ENCODE measurements at places on chromosomes 7 and 10.

GRCh38 chr7:32255036-32255435 lies 184.8 kb upstream of the PDE1C start:
- DNase-seq, result no peak

- no peak for DNase-seq
Observed at GRCh38 chr10:60044242-60044641, 137.9 kb upstream of the CCDC6 start.

GRCh38 chr10:48895803-48896195 lies 43.8 kb downstream of the LRRC18 start:
- DNase-seq, result no peak

DNA sequence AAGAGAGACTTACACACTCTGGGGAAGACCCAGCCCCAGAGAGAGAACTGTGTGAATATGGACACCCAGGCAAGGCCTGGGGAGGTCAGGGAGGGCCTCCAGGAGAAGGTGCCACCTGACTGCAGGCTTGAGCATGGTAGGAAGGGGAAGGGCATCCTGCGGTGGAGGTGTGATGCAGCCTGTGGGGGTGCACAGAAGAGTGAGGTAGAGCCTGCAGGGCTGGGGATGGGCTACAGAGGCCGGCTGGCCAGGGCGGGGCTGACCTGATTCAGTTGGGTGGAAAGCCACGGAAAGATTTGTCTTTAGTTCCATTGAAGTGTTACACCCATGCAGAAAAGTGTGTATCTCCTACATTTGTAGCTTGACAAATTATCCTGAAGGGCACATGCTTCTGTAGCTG lies 47.6 kb downstream of the ZMIZ1 start:
- no peak for DNase-seq

- no peak for DNase-seq
Observed at GRCh38 chr10:131655101-131655849, 245.5 kb upstream of the PPP2R2D start.

GRCh38 chr10:33674986-33675599 lies 340.6 kb upstream of the NRP1 start:
- no peak for DNase-seq

GRCh38 chr7:12220389-12221046 lies 9.4 kb downstream of the TMEM106B start:
- DNase-seq, result peak; percentile 50

All from NCI-H2081 (cell line).